ENCODE measurements at places on chromosomes 1 and 21.

GRCh38 chr1:111271464-111271801 lies 19.2 kb upstream of the CHIA start:
- no peak for DNase-seq

DNA sequence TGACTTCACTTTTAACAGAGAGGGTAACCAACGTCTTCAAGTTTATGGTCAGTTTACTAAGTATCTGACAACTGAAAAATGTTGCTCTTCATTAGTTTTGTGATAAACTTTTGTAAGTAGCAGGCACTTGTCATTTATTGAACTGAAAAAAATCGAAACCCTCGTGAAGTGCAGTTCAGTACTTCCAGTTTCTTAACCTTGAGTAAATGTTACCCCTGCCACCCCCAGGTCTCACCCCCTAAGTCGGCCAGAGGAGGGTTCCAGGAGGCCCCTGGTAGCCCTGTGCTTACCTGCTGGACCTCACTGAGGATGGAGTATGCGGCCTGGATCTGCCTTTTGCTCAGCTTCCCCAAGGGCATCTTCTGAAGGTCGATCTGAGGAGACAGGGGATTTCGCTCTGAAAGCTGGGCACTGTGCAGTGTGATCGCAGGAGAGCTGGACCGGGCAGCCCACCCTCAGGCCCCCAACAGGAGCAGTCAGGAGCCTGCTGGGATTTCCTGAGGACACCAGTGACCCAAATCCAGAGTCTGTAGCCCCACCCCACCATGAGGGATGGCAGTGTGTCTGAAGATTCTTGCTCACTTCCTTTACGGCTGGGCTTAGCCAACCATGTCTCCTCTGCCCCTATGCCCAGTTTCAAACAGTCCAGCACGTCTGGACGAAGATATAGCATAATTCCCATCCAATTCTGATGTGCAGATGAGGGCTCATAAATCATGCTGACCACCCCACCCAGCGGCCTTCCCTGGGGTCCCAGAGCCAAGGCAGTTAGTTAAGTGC lies 37.6 kb downstream of the PARP1 start:
- DNase-seq, result no peak

- DNase-seq, result no peak
Observed at GRCh38 chr1:231850786-231851185, 224.2 kb downstream of the DISC1 start.

- DNase-seq, result no peak
Observed at GRCh38 chr1:108063703-108064102, 98.7 kb upstream of the VAV3 start.
